ENCODE measurements at places on chromosomes 5 and 9.

DNA sequence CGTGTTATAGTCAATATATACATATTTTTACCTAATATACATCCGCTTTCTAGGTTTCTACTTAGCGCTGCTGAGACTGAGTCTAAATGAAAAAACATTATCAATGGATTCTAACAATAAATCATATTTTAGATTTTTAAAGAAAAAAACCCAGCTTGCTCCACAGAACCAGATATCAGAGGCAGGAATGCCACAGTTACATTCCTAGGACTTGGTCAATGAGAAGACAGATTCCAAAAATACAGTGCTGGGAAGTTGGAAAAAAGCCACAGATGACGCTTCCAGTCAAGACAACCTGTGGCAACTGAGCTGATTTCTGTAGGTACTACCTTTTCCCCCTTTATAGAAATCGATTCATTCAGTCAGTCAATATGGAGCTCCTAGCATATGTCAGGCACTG, 577 bp upstream of the CCDC112 start:
- DNase-seq = no peak

DNA sequence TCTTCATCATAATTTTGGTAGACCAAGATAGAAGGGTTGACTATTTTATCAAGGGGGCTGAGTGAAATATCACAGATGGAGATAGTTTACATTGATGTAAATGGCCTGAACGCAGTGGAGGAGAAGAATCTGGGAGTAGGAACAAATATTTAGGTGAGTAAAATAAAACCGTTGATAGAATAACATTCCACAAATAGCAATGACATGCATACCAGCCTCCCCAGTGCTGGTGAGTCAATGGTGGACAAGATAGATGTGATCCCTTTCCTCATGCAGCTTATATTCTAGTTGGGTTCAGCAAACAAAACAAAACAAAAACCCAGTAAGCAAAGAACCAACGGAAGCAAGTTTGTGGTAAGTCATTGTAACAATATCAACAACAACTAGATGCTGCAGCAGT, 385.2 kb downstream of the FAM170A start:
- DNase-seq = no peak

DNA sequence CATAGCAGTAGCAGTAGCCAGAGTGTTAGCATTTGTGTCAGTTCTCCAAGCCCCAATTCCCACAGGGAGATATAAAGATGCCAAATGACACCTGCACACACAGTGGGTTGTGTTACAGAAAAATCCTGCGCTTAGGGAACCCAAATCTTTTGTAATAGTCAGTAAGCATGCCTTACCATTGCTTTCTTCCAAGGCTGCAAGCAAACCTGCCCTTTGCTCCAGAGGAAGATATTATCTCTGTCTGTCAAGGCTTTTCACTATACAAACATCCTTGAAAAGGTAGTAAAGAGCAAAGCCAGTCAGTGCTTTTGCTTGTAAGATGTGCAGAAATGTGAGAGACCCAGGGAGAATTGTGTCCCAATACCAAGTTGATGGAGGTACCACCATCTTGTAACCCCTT, 2.9 kb downstream of the ANKDD1B start:
- DNase-seq = no peak

DNA sequence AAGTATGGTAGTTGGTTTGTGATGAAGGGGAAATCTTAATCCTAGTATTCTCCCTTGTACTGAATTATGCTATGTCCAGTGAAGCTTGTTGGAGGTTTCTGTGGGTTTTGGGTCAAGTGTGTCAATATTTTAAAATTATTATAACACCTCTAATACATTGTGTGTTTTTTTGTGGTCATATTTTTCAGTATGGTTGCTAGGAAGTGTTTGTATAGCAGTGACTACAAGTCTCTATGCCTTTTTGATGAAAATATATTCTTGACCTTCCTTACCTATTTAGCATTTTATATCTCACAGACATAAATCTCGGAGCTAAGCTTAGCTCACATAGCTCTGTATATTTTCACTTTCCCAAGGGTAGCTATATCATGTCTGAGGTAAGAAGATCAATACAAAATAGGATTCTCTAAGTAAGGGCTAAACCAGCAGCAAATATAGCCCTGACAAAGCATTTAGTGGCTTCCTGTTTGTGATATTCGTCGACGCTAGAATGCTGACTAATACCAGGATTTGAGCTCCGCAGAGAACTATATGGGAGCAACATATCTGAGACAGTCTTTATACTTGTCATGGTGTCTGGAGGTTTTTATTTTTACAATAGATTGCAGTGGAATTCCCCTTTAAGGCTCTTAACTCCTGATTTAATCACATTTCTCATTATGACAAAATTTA, 82.3 kb downstream of the MACIR start:
- no peak for DNase-seq

GRCh38 chr5:65098393-65098792, 329.7 kb downstream of the CWC27 start:
- no peak for DNase-seq

- DNase-seq = no peak
Measured at GRCh38 chr9:17088566-17088965, 46.3 kb upstream of the CNTLN start.

DNA sequence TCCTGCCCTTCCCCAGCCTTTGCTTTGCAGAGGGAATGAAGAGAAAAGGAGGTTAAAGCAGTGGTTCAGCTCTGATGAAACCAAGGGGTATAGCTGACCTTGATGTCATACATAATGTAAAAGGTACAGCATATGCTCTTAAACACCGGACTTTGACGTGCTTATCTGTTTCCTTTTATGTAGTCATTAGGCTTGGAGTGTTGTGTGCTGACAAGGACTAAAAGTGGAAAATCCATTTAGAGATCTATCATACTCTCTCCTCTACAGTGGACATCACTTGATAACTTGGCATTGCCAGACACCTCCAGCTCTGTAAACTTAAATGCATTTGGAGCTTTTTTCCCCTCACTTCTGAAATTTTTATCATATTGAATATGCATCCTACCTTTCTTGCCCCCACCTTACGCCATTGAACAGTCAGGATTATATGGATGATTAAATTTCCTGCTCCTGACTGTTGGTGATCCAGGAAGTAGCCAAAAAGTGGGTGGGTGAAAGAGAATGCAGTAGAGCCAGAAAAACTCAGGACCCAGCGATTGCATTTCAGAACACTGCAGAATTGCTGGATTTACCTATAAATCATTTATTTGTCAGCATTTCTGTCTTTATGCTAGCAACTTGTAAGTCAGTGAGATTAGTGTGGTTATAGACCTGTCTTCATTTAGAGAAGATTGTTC, 4.1 kb downstream of the TNFAIP8 start:
- DNase-seq = no peak

DNA sequence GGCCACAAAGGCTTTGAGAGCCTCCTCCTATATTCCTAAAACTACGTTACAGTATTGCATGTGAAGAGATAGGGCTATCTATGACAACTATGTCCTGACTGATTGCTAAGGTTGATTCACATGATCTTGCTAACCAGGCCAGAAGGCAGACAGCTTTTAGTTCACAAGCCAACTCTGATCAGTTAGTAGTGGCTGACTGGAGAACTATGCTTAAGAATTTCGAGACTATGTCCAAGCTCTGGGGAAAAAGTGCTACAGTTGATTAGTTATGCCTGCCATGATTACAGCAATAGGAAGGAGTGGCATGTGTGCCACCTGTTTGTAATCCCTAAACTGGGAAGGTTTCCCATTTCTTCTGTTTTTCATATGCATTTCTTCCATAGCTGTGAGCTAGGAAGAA, 223.4 kb downstream of the DOCK8 start:
- DNase-seq = no peak

GRCh38 chr9:127184641-127185040, 62.2 kb upstream of the ANGPTL2 start:
- no peak for DNase-seq

GRCh38 chr5:111530298-111530740, 18.0 kb upstream of the STARD4 start:
- no peak for DNase-seq

- no peak for DNase-seq
Measured at GRCh38 chr5:79612667-79613198, 492 bp downstream of the TENT2 start.

GRCh38 chr5:111158105-111158744, 66.0 kb upstream of the CAMK4 start:
- DNase-seq = peak; percentile 76

DNA sequence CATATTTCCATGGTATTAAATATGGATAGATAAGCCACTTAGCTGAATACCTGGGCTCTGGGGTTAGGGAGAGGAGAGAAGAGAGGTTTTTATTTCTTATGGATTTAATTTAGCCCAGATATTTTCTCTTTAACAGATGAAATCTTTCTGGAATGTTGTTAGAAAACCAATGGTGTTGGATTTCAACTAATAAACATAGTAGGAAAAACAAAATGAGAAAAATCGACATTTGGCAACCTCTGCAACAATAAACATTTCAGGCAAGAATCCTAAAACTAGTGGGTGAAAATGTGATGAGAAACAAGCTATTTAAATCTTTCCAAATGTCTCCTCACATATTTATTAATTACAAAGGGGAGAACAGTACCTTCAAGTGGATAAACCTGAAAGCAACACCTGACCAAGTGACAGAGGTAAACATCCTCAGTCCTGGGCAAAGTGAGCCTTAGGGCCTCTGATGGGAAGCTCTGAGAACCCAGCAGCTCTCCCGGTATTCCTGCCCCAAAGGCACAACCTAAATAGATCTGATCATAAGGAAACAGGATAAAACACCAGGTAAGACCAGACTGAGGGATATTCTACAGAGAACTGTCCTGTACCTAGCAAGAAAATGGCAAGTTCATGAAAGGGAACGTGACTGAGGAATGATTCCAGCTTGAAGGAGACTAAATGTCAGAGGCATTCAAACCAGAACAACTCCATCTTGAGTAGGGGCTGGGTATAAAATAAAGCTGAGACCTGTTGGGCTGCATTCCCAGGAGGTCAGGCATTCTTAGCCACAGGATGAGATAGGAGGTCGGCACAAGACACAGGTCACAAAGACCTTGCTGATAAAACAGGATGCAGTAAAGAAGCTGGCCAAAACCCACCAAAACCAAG, 163.7 kb downstream of the ESM1 start:
- DNase-seq = no peak

DNA sequence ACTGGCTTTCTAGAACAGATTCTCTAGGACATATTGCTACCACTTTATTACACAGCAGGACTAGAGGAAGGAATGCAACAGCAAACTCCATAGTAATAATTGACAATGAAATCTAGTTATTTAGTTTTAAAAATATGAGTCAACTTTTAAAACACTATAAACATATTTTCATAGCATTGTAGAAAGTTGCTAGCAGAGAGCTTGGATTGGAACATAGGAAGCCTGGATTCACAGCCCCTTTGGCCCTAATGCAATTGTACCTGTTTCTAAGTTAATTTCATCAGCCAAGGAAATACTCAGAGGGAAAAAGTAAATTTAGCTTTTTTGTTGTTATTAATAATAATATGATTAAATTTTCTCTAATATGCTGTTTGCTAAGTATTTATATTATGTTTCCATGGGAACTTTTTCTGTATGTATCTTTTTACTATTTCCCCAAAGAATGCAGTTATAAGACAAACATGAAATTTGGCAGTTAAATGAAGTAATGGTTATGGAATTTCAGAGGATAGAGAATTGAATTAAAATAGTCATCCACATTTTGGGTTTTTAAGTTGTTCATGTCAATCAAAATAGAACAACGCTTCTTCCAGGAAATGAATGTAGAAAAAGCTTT, 45.6 kb downstream of the VCAN start:
- no peak for DNase-seq

DNA sequence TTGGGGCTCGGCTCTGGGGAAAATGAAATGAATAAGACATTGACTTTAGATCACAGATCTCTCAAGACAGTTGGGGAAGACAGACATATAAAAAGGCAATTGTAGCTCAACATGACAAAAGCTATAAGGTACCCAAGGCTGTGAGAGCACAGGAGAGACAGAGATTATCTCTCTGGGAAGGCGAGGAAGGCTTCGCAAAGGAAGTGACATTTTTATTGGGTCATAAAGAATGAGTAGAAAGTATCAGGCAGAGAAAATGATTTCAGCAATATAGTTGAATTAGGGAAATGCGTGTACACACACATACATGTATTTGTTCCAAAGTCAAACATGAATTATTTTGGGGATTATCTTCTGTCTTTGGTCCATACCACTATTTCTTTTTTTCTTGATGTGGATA, 381.8 kb upstream of the ADAMTSL1 start:
- no peak for DNase-seq

GRCh38 chr9:126893079-126893478, 21.5 kb upstream of the RALGPS1 start:
- no peak for DNase-seq

GRCh38 chr9:128619779-128620178, 36.9 kb downstream of the DYNC2I2 start:
- DNase-seq = no peak
